Immature natural killer cell (primary cell): ENCODE measurements at places on chromosomes 7 and 10. TPM values are rescaled to one million over a fixed set of nuclear protein-coding genes. Genes with fewer than 3 reads are reported as not detected.

DNA sequence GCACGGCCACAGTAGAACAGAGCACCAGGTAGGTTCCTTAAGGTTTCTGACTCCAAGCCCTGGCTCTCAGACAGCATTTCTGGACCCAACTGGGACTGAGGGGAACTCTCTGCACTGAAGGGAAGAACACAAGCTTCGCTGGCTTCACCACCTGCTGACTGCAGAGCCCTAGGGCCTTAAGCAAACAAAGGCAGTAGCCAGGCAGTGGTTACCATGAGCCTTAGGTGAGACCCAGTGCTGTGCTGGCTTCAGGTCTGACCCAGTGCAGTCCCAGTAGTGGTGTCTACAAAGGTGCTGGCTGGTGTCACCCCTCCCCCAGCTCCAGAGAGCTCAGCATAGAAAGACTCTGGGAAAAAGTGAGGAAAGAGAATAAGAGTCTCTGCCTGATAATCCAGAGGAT, 59.5 kb downstream of the SIRT1 start:
- DNase-seq, result no peak

DNA sequence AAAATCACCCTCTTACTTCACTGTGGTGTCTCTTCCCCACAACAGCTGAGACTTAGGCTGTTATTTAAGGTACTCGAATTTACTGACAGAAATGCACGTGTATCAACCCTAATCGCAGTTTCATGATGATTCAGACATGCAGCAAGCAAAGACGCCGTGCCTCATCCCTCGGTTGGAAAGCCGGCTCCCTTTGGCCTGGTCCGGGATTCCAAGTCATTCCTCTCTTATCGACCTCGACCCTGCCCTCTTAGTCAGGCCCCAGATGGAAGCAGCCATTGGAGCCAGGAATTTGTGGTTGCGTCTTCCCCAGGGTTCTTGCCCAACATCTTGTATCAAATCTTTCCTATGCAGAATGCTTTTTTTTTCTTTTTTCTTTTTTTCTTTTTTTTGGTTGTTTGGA, 229.5 kb downstream of the GATA3 start:
- DNase-seq, result no peak

The THSD7A gene
- not detected for polyA plus RNA-seq

GRCh38 chr10:625333-625696, 64.2 kb downstream of the DIP2C start:
- no peak for DNase-seq

The MBL2 gene
- polyA plus RNA-seq, result not detected

- DNase-seq, result no peak
Observed at GRCh38 chr10:116490028-116490662, 55.6 kb upstream of the PNLIP start.

The PRSS37 gene
- polyA plus RNA-seq, result not detected

GRCh38 chr10:84158550-84158949, 15.1 kb upstream of the GPR15LG start:
- DNase-seq, result no peak

- DNase-seq, result no peak
Observed at GRCh38 chr10:14736043-14736442, 38.7 kb downstream of the FAM107B start.

The LLCFC1 gene
- not detected for polyA plus RNA-seq

GRCh38 chr10:58178811-58179210, 88.9 kb downstream of the IPMK start:
- DNase-seq, result no peak

The CCDC172 gene
- not detected for polyA plus RNA-seq

- DNase-seq, result no peak
Observed at GRCh38 chr7:92135052-92135889, 994 bp upstream of the CYP51A1 start.

GRCh38 chr10:33871061-33871956, 536.8 kb upstream of the NRP1 start:
- DNase-seq, result peak; percentile 6

DNA sequence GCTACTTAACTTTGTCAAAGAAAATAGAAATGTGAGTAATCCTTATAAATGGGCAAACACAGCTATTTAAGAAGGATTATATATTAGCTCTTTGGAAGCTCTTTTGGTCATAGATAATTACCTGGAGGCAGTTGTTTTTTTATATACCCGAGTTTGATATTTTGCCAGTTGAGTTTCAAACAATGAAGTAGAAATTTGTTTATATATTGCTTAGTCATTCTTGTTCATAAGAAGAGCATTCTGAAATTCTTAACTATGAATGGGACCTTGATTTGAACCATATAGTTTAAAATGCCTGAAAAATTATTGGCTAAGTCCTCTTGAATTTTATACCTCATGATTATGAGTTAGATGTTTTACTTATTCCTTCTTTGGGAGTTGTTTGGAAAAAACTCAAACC, 36.4 kb downstream of the MINPP1 start:
- no peak for DNase-seq

The OPN1SW gene
- polyA plus RNA-seq, result not detected

GRCh38 chr7:107208024-107208521, 39.3 kb downstream of the HBP1 start:
- DNase-seq, result no peak

GRCh38 chr7:158461824-158462223, 125.8 kb downstream of the PTPRN2 start:
- DNase-seq, result no peak

The ZNF365 gene
- 4.2 TPM for polyA plus RNA-seq

The TBL2 gene
- polyA plus RNA-seq, result 21.7 TPM

DNA sequence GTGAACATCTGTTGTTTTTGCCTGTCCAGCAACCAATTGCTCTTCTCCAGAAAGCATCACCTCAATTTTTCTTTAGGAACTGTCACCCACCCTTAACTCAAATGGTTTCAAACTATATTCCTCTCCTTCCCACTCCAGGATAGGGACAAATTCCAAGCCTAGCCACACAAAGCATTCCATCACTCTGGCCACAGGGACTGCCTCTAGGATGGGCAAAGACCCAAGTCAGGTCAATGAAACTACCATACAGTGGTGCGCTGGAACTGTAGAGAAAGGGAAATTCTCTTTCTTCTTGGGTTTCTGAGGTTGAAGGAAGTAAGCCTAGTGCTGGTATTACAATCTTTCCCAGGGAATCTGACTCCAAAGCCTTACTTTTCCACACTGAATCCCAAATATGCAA, 3.6 kb downstream of the MICU1 start:
- no peak for DNase-seq

GRCh38 chr10:36720895-36721294, 404.5 kb upstream of the ANKRD30A start:
- no peak for DNase-seq

The FAM25G gene
- not detected for polyA plus RNA-seq

GRCh38 chr10:54585572-54585971, 215.5 kb downstream of the PCDH15 start:
- DNase-seq, result no peak

The RAB19 gene
- not detected for polyA plus RNA-seq

The SLC13A1 gene
- not detected for polyA plus RNA-seq

- no peak for DNase-seq
Observed at GRCh38 chr7:70053989-70054388, 455.7 kb downstream of the AUTS2 start.

DNA sequence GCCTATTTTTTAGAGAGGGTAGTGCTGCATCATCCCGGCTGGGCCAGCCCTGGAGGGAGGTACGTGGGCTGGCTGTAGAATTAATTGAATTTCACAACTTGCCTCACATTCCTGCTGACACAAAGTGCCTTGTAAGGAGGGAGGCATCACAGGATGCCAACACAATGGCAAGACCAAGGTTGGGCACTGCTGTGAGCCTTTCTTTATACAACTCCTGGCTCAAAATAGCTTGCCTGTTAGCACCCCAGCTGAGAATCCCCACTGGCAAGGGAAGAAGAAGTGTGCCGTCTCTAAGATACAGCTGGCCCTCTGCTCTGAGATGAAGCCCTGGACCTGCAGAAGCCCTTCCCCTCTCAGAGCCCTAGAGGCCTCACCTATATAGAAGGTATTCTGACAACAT, 873.9 kb downstream of the GRID1 start:
- no peak for DNase-seq

DNA sequence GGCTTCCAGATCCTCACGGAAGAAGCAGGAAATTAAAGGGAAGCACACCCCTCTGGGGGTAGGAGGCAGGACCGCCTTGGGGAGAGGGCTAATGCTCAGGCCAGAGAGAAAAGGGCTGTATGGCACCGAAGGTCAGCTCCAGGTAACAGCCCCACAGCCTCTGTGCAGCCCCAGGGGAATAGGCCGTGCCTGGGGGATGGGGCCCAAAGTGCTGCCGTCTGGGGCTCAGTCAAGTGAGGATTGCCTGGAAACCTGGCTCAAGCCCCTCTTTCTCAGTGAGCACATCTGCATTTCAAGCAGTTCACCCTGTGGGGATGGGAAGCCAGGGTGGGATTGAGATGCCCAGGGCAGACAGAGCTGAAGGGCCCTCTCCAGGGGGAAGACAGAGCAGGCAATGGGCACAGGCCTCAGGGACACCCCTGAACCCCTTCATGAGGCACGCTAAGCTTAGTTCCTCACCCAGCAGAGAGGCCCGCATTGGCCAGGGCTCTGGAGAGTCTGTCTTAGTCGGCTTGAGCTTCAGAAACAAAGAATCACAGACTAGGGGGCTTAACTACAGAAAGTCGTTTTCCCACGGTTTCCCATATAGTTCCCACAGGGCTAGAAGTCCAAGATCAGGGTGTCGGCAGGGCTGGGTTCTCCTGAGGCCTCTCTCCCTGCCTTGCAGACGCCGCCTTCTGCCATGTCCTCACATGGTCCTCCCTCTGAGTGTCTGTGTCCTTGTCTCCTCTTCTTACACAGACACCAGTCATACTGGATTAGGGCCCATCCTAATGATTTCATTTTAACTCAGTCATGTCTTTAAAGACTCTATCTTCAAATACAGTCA, 118.2 kb downstream of the PTPN20 start:
- no peak for DNase-seq

The CALML5 gene
- polyA plus RNA-seq, result not detected

GRCh38 chr10:125233726-125234125, 73.4 kb upstream of the CTBP2 start:
- DNase-seq, result no peak

The CALCR gene
- not detected for polyA plus RNA-seq

GRCh38 chr10:90373911-90374310, 483.9 kb downstream of the HTR7 start:
- DNase-seq, result no peak

DNA sequence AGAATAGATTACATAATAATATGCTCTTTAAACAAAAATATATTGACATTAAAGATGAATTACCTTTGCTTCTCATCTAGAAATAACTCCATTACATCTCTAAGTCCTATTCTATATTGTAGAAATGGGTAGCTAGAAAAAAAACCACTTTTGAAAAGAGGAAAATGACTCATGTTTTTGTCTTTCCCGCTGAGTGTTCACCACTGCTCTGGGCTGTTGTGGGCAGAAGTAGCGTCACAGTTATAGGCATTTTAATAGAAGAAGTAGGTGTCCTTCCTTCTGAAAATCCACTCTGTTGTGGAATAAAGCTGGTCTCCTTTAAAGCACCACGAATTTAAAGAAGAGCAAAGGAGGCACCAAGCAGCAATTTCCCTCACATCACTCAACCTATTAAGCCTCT, 117.6 kb upstream of the NFE2L3 start:
- DNase-seq, result no peak

The CPED1 gene
- polyA plus RNA-seq, result 1.3 TPM
